ENCODE measurements at places on chromosomes 5 and 9. TPM values are rescaled to one million over a fixed set of nuclear protein-coding genes. Genes with fewer than 3 reads are reported as not detected.

- no peak for DNase-seq
These were observed 10.4 kb upstream of the ALDH1B1 start for GRCh38 chr9:38382141-38382540.

RNF208 gene
- 0.40 TPM for total RNA-seq

GRCh38 chr5:92977846-92978540 is 603.0 kb downstream of the NR2F1-AS1 start:
- DNase-seq = no peak

- DNase-seq = no peak
These were observed 36.7 kb downstream of the BRINP1 start for GRCh38 chr9:119332522-119332921.

Data from NCI-H460 (cell line).